Activated CD8-positive, alpha-beta memory T cell treated with anti-CD3 and anti-CD28 coated beads for 1 hour (primary cell): ENCODE measurements at places on chromosomes 6 and 20.

GRCh38 chr6:67812125-67812524 is 823.0 kb upstream of the ADGRB3 start:
- DNase-seq, result no peak

DNA sequence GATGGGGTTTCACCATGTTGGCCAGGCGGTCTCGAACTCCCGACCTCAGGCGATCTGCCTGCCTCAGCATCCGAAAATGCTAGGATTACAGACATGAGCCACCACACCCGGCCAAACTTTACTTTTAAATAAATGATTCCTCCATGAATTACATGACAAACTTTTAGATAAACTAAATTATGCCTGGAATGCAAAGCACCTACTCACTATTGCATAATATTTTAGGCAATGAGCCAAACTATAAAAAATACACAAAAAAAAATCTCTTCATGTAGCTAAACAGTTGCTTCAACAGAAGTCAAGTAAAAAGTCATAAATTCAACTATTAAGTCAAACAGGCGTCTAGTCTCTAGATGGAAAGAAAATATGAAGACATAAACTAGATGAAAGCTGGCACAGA is 56.5 kb downstream of the PTPRK start:
- DNase-seq, result no peak

- DNase-seq, result no peak
Observed at GRCh38 chr20:57469418-57470211, 55.3 kb downstream of the CTCFL start.

- no peak for DNase-seq
Observed at GRCh38 chr20:11918981-11919380, 1.3 kb downstream of the BTBD3 start.

- DNase-seq, result no peak
Observed at GRCh38 chr6:104218116-104218515, 641.6 kb downstream of the HACE1 start.

DNA sequence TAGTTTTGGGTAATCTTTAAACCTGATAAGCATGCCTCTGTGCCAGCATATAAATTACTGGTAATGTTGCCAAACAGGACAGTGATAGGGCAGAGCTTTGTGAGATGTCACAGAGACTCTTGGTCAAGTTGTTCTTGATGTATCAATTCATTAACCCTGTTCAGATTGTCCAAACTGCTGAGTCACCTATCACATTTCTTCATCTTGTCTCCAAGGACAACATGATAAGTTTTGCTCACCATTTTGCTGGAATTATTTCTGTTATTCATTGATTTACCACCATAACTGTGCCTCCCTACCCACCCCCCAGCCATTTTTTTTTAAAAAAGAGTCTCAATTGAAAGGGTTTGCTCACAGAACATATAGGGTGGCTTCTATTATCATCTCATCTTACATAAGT is 19.5 kb upstream of the GMNN start:
- no peak for DNase-seq

GRCh38 chr20:1364106-1364505 is 28.7 kb downstream of the FKBP1A start:
- DNase-seq, result no peak

DNA sequence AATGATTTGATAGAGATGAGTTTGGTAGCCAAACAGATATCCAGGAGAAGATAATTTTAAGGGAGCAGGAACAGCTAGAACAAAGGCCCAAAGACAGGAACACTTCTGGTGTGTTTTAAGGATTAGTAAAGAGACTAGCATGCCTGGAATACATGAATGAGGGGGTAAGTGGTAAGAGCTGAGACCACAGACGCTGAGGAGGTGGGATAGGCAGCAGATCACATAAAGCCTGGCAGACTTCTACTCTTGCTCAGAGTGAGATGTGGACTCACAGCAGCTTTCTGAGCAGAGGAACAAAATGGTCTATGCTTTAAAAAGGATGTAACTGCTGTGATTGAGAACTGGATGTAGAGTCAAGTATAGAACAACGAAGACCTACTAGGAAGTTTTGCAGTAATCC is 100.1 kb downstream of the EPHA7 start:
- no peak for DNase-seq

- no peak for DNase-seq
Observed at GRCh38 chr6:165814679-165815078, 151.6 kb upstream of the PDE10A start.

GRCh38 chr20:34874094-34874654 is 1.5 kb upstream of the GGT7 start:
- DNase-seq, result no peak

GRCh38 chr6:110063594-110064263 is 85.6 kb downstream of the GPR6 start:
- DNase-seq, result no peak

- no peak for DNase-seq
Observed at GRCh38 chr6:19795211-19795610, 42.0 kb upstream of the ID4 start.

DNA sequence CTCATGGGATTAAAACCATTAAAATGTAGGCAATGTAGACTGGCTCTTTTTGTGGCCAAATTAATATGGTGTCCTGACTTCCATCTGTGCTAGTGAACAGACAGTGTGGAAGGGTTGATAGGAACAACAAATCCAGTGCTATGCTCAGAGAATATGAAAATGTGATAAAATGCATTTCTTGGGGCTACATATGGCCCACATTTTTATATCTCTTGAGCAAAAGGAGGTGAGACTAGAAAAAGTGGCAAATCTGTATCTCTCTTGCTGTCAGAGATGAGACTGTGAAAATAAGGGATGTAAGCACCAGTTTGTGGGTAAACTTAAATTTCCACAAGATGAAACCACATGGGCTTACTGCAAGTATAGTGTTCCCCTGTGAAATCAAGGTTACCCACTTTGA is 162.1 kb downstream of the PHF3 start:
- no peak for DNase-seq
